ENCODE measurements at places on chromosomes 3 and 15.

- peak; percentile 43 for DNase-seq
Observed at GRCh38 chr3:141452045-141452444, 34.8 kb upstream of the RASA2 start.

GRCh38 chr15:95663156-95664100, 667.1 kb upstream of the NR2F2 start:
- DNase-seq: no peak

- DNase-seq: no peak
Observed at GRCh38 chr3:1356101-1356500, 263.3 kb downstream of the CNTN6 start.

- DNase-seq: no peak
Observed at GRCh38 chr15:28124841-28125240, 25.7 kb upstream of the OCA2 start.

DNA sequence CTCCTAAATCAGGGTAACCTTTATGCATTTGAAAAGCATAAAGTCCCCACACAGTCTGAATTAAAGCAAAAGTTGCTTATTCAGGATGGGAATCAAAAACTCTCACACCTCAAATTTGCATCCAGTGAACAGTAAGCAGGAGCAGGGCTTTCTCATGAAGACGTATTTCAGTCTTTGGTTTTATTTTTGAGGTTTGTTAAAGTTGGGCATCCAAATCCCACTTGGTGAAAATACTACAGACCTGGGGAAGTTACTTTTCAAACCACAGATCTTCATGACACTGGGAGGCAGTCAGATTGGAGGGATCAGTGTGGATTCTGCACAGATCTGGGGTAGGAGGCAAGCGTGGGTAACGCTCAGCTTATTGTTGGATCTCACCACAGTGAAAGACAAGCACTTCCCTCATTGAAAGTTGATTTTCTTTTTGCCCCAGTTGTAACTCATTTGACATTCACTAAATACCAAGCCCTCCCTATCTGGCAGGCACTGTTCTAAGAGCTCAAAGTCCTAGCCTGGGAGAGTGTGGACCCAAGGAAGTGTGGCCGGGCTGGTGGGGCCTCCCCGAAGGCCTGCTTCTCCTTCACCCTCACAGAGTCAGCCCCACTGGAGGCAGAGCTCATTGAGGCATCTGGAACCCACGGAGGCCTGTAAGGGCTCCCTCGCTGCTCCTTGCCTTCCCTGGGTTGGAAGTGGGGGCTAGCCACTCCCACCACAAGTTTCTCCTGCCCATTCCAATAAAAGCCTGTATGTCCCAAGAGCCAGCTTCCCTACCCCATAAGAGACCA, 783 bp upstream of the ISG20 start:
- DNase-seq: no peak

GRCh38 chr3:82596805-82597204, 835.4 kb upstream of the GBE1 start:
- DNase-seq: no peak

GRCh38 chr15:92883163-92883875, 16.8 kb upstream of the CHD2 start:
- no peak for DNase-seq

- no peak for DNase-seq
Observed at GRCh38 chr15:82597815-82598214, 49.3 kb downstream of the CPEB1 start.

DNA sequence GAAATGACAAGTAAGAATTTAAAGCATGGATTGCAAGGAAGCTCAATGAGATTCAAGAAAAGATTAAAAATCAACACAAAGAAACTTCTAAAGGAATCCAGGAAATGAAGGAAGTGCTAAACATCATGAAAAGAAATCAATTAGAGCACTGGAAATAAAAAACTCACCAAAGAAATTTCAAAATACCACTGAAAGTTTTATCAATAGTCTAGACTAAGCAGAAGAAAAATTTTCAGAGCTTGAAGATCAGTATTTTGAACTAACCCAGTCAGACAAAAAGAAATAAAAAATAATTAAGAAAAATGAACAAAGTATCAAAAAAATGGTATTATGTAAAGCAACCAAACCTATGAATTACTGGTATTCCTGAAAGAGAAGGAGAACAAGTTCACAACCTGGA, 60.6 kb downstream of the FAM227B start:
- no peak for DNase-seq

GRCh38 chr15:38091078-38091645, 156.7 kb downstream of the TMCO5A start:
- no peak for DNase-seq

All from LoVo (cell line).